Lower leg skin (tissue), 4 donors: ENCODE measurements at places on chromosomes 1 and 21.
A peak's percentile ranks its signal among the peaks of the same experiment; 100 is the strongest.

- DNase-seq: no peak
Measured at GRCh38 chr1:55153031-55153430, 62.1 kb downstream of the USP24 start.

GRCh38 chr1:237737448-237737847, 153.3 kb downstream of the ZP4 start:
- DNase-seq: no peak

GRCh38 chr1:18875107-18875795, 15.8 kb upstream of the TAS1R2 start:
- DNase-seq: peak; percentile 95

DNA sequence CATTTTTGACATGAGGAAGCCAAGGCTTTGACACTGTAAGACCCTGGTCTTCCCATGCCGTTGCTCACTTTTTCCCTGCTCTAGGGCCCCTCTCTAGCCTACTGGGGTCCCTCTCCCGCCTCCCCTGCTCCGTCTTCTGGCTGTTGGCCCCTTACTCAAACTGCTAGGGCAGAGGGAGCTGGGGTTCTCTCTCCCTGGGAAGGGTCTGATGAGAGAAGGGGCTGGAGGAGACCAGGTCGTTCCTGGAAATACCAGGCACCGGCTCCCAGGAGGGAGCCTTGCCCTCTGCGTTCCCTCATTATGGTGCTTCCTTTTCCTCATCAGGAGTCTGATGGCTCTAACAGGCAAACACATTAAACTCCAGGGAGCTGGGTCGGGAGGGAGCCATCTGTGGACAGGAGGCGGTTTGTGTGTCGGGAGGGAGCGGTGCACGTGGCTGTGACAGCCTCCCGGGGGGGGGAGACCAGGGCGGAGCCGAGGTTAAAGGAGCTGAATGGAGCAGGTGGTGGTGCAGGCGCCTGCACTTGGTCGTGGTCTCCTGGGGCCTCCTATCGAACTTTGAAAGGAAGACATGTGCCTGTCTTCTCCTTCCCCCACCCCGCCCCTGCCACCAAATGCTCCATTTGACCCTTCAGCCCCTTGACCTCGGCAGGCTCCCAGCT, 35.4 kb upstream of the LHX4 start:
- DNase-seq: no peak

GRCh38 chr1:151134396-151134795, 12.0 kb downstream of the SEMA6C start:
- no peak for DNase-seq
